ENCODE measurements at places on chromosomes 16 and 17.

- no peak for DNase-seq
Measured at GRCh38 chr17:80769516-80769915, 222.1 kb upstream of the CHMP6 start.

DNA sequence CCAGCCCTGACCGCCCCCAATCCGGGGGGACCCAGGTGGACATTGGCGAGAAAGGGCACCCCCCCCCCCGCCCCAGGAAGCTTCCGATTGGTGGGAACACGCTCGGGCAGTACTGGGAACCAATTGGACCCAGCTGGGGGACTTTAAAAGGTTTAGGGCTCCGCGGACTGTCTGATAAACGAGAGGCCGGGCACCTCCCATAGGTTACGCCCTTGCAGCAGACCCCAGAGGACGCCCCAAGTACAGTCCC, 245 bp downstream of the TMEM256 start:
- DNase-seq = no peak

GRCh38 chr16:23976524-23976923, 140.7 kb downstream of the PRKCB start:
- DNase-seq = no peak

DNA sequence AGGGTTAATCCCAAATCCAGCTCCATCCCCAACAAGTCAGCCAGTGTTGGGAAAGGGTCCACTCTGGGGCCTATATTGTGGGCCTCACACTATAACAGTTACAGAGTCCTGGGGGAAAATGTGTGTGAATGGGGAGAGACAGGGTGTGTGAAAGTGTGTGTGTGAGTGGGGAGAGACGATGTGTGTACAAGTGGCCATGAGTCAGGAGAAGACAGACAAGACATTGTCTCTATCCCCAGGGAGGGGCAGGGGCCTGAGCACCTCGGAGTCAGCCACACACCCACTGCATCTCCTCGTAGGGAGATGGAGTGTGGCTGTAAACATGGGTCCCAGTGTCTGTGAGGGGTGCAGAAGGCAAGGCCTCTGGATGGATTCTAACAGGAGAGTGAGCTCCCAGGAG, 2.9 kb downstream of the CRHR1 start:
- no peak for DNase-seq

DNA sequence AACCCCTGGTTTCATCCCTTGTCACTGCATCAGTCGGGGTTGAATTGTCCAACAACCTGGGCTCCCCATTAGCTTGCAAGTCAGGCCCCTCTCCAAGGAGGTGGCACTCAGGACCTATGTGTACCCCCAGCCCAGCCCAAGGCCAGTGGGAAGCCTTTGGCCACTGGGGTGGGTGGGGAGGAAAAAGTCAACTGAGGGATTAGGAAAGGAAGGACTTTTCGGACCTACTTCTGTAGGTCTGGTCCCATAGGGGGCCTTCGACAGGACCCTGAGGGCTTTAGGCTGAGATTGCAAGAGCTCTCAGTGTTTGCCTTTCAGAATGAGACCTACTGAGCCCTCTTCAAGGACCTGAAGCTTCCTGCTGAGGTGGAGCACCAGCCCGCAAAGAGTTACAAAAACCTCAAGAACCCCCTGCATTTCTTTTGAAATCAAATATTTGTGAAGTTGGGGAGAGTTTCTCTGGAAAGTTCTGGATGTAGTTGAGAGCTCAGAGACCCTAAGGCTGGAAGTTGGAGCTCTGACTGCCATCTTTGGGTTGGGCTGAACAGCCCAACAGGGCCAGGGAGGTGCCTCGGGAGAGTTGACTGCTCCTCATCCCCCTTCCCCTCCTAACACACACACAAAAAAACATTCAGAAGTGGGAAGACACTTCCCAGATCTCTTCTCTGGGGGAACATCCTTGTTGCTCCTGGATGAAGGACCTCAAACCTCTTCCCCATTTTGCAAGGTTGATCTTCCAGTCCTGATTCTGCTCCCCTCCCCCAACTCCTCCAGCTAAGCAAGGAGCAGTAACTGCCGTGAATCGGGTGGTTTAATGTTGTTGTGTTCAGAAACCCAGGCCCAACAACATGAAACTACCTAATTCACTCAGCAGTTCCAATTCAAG, 5.8 kb upstream of the HOXB9 start:
- DNase-seq = no peak

DNA sequence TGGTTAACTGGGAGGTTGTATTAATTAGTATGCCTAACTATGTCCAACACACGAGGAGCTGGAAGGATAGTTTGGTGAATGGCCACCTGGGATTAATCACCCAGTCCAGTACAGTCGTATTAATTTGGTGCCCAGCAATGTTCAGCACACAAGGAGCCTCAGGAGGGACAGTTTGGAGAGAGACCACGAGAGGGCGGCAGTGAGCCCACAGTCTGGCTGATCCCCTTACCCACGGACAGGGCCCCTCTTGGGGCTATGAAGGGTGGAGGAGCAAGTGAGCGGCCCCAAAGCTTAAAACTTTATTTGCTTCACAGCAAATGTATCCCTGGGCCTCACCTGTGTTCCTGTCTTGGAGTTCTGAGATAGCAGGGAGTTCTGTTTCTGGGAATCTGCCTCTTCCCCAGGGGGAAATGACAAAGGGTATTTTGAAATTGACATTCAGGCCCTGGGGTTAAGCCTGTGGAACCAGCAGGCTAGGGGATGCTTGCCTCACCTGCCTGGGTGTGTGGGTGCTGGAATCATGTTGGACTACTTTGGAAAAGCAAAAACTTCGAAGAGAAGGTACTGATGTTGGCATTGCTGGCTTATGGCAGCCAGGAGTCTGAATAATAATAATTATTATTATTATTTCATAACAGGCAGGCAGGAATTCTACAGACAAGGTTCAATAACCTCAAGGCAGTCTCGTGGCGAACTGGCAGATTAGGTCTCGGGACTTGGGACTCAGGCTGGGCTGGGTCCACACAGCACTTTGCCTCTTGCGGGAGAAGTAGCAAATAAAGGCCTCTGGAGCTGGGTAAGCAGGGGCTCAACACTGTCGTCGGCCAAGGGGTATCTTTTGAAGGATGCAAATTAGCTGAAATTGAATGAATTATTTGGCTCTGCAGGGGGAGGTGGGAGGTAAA, 227.6 kb upstream of the ASIC2 start:
- peak; percentile 10 for DNase-seq

DNA sequence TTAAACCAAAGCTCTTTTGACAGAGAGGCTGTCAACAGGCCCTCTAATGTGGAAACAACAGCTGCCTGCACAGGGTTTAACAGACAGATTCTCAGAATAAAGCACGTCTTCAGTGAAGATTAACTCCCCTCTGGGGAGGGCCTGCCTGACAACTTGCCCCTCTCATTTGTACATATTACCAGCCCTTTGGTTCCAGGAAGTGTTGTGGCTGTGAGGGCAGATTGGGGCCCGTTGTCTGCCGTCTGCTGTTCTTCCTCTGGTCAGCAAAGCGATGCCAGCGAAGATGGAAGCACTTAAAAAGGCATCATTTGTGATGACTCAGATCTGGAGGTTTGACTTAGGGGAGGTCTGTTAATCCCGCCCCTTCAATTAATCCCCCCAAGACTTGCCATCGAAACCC, 177.0 kb upstream of the IRX6 start:
- no peak for DNase-seq

GRCh38 chr16:18050234-18050633, 286.3 kb downstream of the NPIPA8 start:
- no peak for DNase-seq

DNA sequence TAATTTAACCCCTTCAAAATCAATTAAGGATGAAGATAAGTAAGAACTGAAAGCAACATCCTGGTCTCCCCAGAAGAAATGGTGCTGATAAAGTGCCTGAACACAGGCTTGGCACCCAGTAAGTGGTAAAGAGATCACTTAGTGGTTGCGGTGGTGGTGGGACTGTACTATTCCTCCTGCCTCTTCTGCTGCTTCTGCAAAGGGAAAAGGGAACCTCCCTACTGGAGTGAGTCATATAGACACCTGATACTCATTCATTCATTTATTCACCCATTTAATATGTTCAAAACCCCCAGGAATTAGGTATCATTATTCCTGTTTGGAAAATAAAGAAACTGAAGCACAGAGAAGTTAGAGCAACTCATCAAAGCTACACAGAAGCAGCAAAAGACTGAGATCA, 60.6 kb downstream of the CDYL2 start:
- DNase-seq = no peak

GRCh38 chr16:66847533-66848067, 3.4 kb downstream of the CA7 start:
- DNase-seq = no peak

GRCh38 chr17:14135906-14136590, 66.7 kb downstream of the COX10 start:
- no peak for DNase-seq

GRCh38 chr16:88684569-88685155, 1.6 kb downstream of the SNAI3 start:
- no peak for DNase-seq

- no peak for DNase-seq
Measured at GRCh38 chr17:62882284-62882683, 74.2 kb upstream of the MARCHF10 start.

GRCh38 chr16:58022601-58023371, 2.8 kb upstream of the MMP15 start:
- no peak for DNase-seq

DNA sequence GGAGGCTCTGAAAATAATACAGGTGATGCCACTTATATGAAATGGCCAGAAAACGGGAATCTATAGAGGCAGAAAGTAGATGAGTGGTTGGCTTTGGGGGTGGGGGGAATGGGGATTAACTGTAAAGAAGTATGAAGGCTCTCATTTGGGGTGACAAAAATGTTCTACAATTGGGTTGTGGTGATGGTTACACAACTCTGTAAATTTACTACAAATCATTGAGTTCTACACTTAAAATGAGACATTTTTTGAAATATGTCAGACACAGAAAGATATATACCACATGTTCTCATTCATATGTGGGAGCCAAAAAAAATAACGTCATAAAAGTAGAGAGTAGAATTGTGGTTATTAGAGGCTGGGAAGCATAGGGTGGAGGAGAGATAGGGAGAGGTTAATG, 25.7 kb downstream of the ARHGAP17 start:
- DNase-seq = no peak

GRCh38 chr17:19737305-19738072, 10.6 kb downstream of the ALDH3A1 start:
- DNase-seq = no peak

GRCh38 chr16:57387598-57388354, 15.5 kb downstream of the CX3CL1 start:
- DNase-seq = no peak
